ENCODE measurements at places on chromosomes 4 and X.
A peak's percentile ranks its signal among the peaks of the same experiment; 100 is the strongest.

- DNase-seq = peak; percentile 20
Observed at GRCh38 chrX:45187731-45188130, 12.9 kb downstream of the DIPK2B start.

GRCh38 chrX:76971393-76972376, 475.5 kb upstream of the FGF16 start:
- no peak for DNase-seq

DNA sequence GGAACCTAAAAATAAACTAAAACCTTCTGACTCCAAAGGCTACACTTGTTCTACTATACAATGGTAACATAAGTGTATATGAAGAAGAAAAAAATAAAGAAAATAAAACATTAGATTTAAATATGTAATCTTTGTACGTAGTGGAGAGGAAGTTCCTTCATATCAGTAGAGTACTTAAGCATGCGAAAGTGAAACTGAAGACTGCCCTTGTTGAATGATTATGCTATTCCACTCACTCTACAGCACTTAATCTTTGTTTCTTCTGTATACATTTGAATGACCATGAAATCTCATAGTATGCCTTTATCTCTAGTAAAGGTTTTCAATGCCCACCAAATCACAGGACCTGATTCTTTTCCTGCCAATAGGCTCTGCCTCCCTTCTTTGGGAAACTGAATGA, 78.9 kb downstream of the NDST3 start:
- no peak for DNase-seq

DNA sequence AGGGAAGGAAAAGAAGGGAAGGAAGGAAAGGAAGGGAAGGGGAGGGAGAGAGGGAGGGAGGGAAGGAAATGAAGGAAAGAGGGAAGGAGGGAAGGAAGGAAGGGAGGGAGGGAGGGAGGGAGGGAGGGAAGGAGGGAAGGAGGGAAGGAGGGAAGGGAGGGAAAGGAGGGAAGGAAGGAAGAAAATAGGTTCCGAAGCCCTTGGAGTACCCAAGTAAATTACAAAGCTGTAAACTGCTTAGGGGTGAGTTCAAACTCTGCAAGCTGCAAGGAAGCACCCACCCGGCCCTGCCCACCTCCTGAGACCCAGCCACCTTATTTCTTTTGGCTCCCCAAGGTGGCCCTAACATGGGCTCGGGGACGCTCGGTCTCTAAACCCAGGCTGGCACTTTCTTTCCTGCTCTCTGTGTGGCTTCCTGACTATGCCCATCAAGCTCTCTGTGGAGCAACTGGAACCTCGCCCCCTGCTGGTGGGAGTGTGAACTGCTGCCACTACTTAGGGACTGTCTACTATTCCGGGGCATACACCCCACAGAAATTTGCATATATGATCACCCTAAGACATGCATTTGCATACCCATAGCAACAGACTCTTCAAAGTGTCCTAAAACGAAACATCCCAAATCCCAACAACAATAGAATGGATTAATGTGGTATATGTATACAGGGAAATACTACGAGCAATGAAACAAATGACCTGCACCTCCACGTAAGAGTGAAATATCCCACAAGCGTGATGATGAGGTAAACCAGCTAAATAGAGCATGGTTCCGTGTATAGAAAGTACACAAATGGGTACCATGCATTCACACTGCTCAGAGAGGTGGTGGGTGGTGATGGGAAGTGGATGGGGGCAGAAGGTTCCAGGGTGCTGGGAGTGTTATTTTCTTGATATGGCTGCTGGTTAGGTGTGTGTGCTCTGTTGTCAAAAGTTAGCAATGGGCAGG, 151.7 kb upstream of the TBL1X start:
- no peak for DNase-seq

DNA sequence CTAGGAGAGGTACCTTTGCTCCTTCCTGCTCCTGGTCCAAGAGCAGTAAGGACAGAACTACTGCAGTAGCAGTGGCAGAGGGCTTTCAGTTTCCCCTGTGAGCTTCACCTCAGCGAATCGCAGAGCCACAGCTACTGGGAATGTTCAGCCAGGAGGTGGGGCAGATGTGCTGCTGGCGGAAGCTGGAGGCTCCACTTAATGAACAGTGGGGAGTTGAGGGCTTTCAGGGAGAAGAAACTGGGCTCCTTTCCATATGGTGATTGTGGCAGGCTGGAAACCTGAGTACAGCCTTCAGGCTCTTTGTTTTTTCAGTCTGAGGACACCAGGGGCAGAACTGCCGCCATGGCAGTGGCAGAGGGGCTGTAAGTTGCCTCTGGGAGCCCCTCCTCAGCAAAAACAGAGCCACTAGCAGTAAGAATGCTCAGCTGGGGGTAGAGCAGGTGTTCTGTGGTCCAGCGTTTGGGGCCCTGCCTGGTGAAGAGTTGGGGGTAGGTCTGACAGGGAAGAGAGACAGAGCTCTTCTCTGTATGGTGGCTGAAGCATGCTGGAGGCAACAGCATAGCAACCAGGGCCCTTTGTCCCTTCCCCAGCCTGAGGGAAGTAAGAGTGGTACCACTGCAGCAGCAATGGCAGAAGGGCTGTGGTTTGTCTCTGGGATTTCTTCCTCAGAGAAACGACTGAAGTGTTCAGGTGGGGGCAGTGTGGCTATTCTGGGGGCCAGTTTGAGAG, 106.0 kb upstream of the GRXCR1 start:
- DNase-seq = peak; percentile 88

- no peak for DNase-seq
Observed at GRCh38 chr4:163930086-163930485, 435.6 kb downstream of the TMA16 start.

DNA sequence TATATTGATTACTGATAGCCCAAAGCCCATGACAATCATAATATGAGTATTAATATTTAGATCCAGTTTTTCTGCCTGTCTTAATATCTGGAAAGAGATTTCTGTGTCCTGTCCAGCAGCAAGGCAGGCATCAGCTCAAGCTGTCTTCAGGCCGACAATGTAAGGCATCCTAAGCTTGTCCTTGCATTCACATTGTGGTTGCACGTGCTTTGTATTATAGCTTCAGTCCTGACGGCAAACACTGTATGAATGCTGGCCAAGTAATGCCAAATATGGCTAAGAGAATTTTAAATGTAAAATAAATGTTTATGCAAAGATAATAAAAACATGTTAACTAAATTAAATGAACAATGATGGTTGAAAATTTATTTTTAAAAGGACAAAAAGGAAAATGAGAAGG, 255.7 kb upstream of the RPS6KA3 start:
- no peak for DNase-seq

DNA sequence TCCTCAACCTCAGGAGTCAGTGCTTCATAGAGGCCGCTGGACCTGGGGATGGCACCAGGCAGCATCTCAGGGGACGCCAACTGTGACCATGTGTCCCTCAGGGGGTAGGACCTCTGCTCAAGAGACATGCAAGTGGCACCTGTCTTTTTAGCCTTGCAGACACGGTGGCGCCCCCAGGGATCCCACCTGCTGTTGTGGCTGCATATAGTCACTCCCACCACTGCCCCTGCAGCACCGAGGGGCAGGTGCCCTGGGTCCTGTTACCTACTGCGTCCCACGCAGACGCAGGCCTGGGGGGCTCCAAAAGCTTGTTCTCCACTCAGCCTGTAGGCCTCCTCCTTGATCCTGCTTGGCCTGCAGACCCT, 2.5 kb downstream of the MYL5 start:
- DNase-seq = no peak

DNA sequence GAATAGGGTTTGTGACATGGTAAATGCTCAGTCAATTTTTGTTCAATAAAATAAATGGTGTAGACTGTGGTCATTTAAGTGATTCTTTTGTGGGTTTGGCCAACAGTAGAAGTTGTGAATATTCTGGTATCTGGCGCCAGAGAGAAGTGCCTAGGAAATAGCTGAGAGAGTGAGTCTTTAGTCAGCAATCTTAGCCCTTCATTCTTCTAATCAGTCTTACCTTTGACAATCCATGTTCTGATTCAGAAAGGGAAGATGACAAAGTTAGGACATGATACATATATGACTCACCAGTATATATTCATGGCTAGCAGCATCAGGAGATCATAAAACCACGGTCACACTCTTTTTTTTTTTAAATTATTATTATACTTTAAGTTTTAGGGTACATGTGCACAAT, 141.8 kb upstream of the PCDH18 start:
- DNase-seq = no peak

DNA sequence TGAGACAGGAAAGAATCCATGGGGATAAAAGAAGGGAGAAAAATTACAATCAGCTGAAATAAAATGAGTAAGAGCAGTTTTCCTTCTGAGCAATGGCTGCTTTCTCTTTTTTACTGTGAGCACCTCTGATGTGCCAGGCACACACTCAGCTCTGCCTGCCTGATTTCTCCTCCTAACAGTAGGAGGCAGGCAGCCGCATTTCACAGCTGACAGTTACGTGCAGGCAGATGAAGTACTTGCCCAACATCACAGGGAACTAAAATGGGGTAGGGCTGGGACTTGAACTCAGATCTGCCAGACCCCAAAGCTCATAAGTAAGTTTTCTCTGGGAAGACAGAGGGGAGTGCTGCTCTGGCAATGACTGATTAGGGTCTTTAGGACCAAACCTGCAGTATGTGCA, 54.6 kb downstream of the C4orf50 start:
- no peak for DNase-seq

DNA sequence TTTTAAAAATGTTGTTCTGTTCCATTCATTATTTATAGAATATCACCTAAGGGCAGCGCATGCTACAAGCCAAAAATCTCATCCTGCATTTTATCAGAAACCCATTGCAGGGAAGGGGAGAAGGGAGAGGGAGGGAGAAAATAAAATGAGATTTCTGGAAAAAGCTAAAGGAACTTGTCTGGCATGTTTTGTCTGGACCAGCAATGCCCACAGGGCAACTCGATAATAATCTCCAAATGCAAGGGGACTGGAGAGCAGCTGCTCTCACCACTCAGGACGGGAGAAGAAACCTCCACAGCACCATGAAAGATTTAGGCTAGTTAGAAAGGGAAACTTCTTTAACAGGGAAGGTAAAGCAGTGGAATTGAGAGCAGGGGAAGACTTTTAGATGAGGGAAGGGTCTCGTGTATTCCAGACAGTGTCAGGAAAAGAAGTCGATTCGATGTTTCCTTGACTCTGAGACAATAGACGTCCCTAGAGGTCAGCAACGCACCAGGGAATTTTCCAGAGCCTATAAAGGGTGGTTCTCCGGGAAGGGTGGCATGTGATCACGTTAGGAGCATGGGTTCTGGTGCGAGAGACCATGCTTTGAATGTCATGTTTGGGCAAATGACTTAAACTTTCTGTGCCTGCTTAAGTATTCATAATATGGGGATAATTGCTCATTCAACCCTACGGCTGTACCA, 132.2 kb upstream of the NDP start:
- no peak for DNase-seq

- DNase-seq = no peak
Observed at GRCh38 chr4:189533603-189534002, 407.1 kb upstream of the FRG1 start.

Data from NCI-H1092 (cell line).